Dermis blood vessel endothelial cell (primary cell): ENCODE measurements at places on chromosomes 2 and 18.

GRCh38 chr18:57965246-57965645 lies 78.8 kb upstream of the NEDD4L start:
- no peak for DNase-seq

DNA sequence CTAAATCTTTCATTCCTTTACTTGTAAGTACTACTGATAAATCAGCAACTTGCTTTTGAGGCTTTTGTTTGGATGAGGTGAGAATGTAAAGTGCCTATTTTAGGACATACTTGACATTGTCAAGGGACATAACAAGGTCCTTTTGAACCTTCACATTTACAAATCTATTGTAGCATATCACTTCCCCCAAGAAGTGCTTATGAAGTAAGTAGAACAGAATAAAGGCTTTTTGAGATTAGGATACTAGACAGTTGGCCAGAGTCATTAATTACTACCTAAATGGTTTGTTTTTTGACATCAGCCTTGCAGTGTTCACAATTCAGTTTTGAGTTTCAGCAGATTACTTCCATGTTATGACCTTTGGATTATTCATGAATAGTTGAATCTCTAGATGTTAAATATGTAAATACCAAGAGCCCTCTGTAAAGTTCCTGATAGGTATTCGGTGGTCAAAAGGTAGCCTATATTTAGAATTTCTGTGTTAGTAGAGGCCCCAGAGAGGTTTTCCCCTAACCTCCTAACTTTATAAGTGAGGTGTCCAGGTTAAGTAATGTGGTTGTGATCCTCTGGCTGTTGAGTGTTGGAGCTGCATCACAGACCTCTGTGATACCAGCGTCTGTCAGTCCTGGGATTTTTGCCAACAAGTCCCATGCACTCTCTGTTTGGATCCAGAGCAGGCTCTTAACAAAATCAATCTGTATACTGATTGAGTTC lies 67.2 kb downstream of the LCLAT1 start:
- DNase-seq: peak; percentile 7

- DNase-seq: no peak
These were observed 34.9 kb upstream of the GPC1 start for GRCh38 chr2:240400371-240401161.

- peak; percentile 87 for DNase-seq
These were observed 28.0 kb downstream of the GCG start for GRCh38 chr2:162123806-162124758.

- peak; percentile 60 for DNase-seq
These were observed 238.2 kb upstream of the RBBP8 start for GRCh38 chr18:22694954-22695353.

DNA sequence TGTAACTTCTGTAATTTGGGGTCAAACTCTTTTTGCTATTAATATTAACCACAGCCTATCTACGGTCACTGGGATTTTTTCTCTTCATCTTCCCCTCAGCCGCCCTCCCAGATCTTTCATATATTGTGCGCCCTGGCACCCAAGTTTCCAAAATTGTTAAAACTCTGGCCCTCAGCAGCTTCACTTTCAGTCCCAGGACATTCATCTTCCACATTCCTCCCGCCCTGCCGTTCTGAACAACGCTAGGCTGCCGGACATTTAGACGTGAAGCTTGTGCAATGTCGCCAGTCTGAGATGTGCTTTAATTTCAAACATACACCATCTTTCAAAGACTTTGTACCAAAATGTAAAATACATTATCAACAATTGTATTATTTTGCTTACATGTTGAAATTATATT lies 1.8 kb upstream of the TMEM18 start:
- no peak for DNase-seq

DNA sequence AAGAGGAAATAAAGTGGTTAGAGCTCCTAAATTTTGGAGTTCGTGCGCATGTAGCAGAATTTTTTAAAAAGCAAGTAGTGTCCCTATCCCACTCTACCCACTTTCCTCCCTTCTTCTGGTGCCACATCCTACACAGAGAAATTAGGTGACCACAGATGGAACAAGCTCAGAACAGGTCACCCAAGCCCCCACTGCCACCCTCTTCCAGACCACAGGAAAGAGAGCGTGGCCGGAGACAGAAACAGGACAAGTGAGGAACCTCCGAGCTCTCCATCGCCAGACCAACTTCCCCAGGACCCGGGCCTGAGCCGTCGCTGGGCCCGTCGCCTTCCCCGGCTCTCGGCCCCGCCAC lies 433 bp downstream of the NPC1 start:
- DNase-seq: no peak

DNA sequence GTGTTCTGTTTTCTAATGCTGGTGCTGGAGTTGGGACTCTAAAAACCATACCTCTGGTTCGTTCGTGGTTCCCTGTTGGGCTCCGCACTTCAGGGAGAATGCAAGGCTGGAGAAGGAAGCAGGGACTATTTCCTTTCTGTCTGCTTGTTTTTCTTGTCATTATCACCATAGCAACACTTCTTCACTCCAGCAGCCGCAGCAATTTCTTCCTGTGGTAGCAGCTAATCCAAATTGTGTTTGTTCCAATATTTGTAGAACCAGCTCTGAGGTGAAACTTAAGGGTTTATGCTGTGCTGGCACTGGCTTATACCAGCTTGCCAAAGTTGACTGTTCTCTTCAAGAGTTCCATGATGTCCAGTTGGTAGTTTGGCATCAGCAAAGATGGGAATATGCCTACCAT lies 301.4 kb upstream of the SYT4 start:
- no peak for DNase-seq

GRCh38 chr2:11103984-11104793 lies 51.1 kb upstream of the SLC66A3 start:
- no peak for DNase-seq

- no peak for DNase-seq
These were observed 84.2 kb upstream of the TMEM18 start for GRCh38 chr2:761384-761783.

GRCh38 chr2:189952536-189953109 lies 109.9 kb downstream of the MSTN start:
- DNase-seq: no peak

GRCh38 chr18:45556222-45556621 lies 59.1 kb upstream of the SLC14A2 start:
- DNase-seq: no peak

GRCh38 chr18:3715231-3716080 lies 265.5 kb downstream of the TGIF1 start:
- no peak for DNase-seq

DNA sequence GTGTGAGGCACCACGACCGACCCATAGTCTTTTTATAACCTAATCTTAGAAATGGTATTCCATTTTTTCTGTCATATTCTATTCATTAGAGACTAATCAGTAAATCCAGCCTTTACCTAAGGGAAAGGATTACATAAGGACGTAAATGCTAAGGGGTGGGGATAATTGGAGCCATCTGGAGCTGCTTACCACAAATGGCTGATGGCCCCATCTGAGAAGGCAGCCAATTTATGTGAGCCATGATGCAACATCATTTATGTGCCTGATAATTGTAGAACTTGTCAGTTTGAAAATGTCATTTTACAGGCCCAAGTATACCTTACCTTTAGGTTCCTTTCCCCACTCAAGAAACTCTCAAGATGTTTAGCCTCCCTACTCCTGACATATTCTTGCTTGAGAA lies 44.0 kb downstream of the ARHGEF33 start:
- no peak for DNase-seq

DNA sequence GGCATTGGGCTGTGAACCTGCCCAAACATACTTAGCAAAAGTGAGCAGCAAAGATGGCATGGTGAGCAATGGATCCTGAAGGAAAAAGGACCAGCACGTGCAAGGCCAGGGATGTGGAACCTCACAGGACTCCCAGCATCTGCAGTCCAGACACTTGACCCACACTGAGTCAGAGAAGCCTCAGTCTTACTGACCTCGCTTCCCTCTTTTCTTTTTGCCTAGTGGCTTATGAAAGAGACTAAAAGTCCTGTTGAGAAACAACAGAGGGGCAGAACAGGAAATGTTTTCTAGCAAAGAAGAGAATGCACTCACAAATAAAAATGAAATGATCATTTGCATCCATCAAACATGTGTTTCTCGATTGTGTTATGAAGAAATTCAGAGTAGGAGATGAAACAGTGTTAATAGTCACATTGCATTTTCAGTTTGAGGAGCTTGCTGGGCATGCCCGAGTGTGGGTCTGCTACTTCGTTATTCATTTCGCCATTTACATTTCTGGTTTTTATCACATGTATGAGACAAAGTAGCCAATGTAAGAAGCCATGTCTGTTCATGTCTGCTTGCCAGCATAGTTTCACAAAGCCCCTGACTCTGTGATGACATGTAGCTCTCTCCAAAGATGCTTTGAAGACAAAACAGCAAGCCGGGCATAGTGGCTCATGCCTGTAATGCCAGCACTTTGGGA lies 118.4 kb downstream of the INO80D start:
- DNase-seq: peak; percentile 29

- DNase-seq: no peak
These were observed 64.0 kb upstream of the CABLES1 start for GRCh38 chr18:23071285-23071684.

- no peak for DNase-seq
These were observed 8.2 kb upstream of the CLIP4 start for GRCh38 chr2:29106980-29107388.

- DNase-seq: no peak
These were observed 145.5 kb downstream of the TRABD2A start for GRCh38 chr2:84735389-84735788.

- no peak for DNase-seq
These were observed 209.8 kb downstream of the GBX2 start for GRCh38 chr2:235958221-235958930.

DNA sequence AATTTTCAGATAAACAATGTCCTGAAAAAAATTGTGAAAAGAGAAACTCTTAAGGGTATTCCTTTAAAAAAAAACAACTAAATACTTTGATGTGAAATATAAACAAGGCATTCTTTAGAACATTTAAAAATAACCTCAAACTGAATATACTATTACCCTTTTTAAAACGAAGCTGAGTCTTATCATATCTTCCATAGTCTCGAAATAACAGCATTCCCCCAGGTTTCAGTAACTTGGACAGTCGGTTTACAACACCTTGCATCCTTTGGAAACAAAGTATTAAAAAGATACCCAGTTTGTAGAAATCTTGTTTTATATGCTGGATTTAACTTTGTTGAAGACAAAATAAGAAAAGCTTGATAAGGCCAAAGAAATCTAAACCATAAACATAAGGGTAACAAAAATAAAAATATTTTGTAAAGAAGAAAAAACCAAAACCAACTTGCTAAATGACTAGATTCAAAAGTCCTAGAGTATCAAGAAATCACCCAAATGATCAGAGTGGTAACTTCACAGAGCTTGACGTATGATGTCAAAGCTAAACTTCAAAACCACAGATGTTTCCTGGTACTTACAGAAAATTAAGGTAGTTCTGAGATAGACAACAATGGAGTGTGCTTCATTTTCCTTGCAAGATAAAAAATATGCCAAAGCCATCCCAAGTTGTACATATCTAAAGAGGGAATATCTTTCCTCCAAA lies 107.8 kb downstream of the METTL8 start:
- peak; percentile 61 for DNase-seq
